ENCODE measurements at places on chromosomes 16 and 17.

DNA sequence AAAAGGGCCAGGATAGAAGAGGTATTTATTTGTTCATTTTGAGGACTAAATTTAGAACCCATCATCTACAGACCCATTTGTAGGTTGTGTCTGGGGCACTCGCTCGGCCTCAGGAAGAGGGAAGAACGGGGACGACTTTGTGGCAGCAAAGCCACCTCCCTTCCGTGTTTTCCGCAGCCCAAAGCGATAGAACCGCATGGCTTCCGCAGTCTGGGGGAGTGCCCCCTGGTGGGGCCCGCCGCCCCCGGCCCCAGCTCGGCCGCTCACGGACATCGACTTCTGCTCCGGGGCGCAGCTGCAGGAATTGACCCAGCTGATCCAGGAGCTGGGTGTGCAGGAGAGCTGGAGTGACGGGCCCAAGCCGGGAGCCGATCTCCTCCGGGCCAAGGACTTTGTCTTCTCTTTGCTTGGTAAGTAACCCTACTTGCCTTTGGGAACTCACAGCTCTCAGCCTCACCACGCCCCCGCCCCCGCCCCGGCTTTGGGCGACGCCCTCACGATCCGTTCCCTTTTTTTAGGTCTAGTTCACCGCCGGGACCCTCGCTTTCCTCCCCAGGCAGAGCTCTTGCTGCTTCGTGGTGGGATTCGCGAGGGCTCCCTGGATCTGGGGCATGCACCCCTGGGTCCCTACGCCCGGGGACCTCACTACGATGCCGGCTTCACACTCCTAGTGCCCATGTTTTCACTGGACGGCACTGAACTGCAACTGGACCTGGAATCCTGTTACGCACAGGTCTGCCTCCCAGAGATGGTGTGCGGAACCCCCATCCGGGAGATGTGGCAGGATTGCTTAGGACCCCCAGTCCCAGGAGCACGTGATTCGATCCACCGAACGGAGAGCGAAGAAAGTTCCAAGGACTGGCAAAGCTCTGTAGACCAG lies 681 bp downstream of the TMEM102 start:
- DNase-seq: no peak

DNA sequence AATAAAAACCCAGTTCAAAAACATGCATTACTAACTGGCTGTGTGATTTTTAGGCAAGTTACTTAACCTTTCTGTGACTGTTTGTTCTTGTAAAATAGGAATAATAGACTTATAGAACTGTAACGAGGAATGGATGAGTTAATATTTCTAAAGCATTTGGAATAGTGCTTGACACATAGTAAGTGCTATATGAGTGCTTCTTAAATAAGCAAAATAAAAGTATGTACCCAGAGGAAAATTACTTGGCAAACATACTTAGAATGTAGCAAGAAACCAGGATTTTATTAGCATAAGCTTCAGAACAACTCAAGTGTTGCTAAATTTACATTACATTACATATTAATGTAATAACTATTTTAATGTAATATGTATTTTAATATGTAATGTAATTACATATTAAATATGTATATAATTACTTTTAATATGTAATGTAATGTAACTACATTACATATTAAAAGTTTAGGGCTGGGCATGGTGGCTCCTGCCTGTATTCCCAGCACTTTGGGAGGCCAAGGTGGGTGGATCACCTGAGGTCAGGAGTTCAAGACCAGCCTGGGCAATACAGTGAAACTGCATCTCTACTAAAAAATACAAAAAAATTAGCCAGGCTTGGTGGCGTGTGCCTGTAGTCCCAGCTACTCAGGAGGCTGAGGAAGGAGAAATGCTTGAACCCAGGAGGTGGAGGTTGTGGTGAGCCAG lies 14.2 kb downstream of the NFAT5 start:
- DNase-seq: no peak

DNA sequence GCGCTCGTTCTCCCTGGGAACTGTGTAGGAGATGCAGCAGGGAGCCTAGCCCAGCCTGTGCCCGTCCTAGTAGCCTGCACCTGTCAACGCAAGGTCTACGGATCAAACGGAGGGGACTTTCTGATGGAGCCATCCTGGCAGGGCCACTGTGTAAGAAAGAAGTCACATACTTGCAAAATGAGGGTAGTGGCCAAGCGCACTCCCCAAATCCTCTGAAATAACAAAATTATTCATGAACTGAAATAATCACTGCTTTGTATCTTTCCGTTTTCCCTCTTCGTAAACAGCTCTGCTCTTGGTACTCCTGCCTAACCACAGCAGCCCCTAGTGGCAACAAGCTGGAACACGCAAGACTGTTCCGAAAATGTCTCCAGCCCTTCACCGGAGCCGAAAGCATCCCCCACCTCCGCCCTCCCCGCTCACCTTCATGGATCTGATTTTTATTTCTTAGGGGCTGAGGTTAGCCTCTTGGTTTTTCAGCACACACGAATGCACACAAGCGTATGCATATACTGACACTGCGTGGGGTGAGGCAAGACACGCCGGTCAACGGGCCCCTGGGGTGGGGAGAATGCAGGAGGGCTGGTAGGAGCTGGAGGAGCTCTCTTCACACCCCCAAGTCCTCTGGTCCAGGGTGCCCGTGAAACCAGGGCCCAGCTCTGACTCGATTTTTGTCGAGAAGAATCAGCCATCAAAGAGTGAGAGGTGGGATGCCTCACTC lies 100.8 kb downstream of the ABCC12 start:
- peak; percentile 70 for DNase-seq

- no peak for DNase-seq
These were observed 3.3 kb downstream of the TBX4 start for GRCh38 chr17:61455324-61456060.

DNA sequence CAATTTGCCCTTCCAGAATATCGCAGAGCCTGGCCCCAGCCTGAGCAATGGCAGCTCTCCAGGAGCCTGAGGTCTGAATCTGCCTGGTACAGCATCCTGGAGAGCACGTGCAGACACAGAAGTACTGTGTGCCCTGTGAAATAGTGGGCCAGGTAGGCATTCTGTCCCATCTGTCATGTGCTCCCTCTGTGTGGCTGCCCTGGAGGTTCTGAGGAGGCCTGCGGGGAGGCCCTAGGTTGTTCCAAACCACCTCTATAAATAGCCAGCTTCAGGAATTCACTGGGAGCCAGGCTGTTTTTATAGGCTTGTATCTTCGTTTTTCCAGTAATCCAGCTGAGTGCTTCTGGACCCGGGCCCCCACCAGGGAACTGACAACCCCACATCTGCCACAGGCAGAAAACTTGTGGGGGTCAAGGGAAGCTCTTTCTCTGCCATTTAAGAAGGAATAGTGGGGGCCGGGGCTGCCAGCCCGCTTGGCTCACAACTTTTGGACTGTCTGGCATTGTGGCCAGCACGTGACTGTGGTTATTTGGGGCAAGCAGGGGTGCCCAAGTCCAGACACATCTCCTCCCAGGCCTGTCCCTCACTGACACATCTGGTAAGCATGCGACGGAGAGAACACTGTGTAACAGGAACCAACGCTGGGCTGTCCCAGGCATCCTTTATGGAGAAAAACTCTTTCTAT lies 356.3 kb upstream of the TNRC6C start:
- DNase-seq: peak; percentile 71

DNA sequence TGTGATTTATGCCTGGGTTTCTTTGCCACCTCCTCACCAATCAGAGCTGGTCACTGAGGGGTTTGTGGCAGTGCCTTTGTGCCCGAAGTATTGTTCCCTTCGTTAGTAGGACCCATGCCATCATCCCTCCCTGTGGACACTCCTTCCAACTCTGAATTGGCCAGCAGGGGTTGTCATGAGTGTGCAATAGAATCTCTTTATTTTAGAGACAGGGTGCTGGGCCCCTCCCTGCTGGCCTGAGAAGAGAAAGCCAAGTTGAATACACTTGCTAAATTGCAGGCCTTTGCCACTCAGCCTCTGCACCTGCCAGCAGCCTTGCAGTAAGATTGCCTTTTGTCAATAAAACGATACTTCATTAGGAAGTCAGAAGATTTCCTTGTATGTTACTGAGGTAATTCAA lies 40.7 kb upstream of the SLC12A3 start:
- peak; percentile 11 for DNase-seq

DNA sequence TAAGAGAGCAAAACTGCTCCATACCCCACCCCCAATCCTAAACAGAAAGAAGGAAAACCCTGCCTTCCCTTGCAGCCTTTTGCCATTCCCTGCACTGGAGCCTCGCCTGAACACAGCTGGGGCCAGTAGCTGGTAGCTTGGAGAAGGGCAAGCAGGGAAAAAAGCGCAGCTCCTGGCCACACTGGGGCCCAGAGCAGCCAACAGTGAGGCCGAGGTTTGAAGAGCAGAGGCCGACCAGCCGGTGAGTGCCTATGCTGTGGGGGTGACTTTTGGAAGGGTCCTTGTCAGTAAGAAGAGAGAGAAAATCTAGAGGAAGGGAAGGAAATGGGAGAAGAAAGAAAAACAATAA lies 3.2 kb upstream of the HOXB9 start:
- DNase-seq: no peak

All from fibroblast of mammary gland (primary cell).